ENCODE measurements at places on chromosomes 1 and 21.
A peak's percentile ranks its signal among the peaks of the same experiment; 100 is the strongest.

GRCh38 chr1:20666804-20667203 is 5.6 kb upstream of the DDOST start:
- DNase-seq, result no peak

- no peak for DNase-seq
Observed at GRCh38 chr1:246597340-246597739, 31.1 kb downstream of the CNST start.

GRCh38 chr1:239361403-239361802 is 25.0 kb upstream of the CHRM3 start:
- DNase-seq, result peak; percentile 4

DNA sequence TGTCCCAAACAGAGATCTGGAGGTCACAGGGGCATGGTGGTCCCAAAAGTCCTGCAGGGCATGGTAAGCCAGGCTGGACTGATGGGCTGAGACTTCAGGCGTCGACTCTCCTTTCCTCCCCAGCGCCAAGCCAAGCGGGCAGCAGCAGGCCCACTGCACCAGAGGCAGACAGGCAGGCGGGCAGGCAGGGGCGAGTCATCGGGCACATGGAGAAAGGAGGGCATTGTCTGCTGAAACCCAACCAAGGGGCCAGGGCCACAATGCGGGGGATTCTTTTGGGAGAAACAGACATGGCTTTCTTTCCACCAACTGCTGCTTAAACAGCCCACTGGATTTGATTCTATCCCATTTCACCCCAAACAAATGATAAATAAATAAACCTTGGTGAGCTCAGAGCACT is 46.2 kb downstream of the TRABD2B start:
- peak; percentile 82 for DNase-seq

GRCh38 chr21:33973268-33973667 is 57.7 kb upstream of the ATP5PO start:
- no peak for DNase-seq

DNA sequence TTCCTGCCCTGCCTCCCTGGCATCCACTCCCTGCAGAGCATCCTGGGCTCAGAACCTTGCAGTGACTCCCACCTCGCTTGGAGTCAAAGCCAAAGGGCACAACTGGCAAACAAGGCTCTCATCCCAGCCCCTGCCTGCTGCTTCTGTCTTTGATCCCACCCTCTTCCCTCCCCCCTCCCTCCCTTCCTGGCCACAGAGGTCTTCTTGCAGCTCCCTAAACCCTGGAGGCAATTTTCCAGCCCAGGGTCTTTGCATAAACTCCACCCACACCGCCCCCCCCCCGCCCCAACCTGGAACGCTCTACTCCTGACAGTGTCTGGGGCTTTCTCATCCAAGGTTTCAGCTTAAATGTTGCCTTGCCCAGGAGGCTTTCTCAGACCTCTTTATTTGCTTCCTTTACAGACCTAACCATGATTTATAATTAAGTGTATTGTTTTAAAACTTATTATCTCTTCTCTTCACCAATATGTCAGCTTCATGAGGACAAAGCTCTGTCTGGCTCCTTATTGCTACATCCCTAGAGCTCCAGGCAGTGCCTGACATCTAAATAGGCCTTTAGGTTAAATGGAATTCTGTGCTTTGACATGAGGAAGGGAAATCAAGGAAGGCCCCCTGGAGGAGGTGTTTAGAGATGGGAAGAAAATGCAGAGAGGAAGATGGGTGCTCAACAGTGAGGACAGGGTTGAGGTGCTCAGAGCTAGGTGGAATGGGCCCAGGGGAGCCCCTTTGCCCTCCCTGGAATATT is 37.7 kb upstream of the PADI1 start:
- DNase-seq, result no peak

DNA sequence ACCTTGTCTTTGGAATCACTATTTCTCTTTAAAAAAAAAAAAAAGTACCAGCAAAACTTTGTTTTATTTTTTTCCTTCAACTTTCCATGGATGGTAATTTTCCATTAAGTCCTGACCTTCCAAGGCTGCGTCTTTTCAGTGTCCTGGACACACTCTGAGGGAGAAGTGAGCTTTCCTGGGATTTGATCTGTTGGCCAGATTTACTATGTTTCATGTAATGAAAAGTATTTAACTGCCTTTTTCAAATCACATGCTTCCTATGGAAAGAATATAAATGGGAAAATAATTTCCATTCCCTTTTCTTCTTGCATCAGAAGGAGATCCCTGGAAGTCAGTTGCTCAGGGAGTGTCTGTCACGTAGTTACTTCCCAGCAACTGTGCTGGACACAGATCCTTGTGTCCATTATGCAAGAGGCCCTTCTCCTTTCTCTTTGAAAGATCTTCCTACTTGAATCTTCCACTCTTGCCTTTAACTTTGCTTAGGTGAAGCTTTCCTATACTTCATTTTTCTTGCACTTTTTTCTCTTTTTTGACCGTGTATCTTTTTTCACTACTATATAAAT is 59.3 kb downstream of the CENPF start:
- DNase-seq, result no peak

DNA sequence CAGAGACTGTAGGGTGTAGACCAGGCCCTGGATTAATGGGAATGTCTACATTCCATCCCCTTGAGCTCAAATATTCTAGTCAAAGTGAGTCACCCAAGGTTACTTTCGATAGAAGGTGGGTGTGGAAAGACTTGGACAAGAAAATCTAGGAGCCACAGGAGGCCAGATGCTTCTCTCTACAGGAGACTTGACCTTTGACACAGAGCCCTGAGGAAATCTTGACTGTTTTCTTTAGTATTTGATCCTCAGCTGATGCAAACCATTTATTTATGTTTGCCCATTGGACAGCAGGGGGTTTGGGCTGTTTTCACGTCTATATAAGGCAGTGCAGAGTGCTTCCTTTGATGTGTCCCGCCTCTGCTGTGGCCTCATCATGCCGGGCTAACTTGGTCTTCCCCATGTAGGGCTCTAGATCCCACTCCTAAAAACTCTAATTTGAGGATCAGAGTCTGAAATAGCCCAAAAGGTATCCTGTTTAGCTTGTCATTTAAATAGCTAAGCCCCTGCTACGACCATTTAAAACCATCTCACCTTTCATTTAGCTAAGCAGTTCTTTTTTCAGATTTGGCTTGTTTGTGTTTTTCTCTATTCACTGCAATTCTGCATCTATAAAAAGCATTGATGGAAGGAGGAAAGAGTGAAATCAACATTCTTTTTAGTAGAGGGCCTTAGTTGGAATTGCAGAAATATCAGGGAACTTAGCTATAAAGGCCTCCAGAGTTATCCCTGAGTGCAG is 15.5 kb upstream of the MAP3K7CL start:
- DNase-seq, result peak; percentile 12

DNA sequence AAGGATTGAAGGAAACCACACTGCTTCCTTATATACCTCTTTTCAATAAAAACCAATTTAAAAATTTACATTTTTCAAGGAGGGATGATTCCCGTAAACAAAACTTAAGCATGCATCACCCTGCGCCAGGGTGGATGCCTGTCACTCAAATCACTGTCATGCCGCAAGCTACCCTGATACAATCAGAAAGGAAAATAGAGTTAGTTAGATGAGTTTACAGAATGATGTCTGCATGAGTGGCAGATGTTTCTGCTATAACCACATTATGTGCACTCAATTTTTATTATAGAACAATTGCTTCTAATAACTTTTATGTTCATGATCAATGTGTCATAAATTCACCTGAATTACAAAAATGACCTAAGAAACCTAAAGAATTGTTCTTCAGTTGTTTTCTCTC is 123.4 kb upstream of the ADGRL4 start:
- no peak for DNase-seq

GRCh38 chr1:77514921-77515776 is 167.3 kb downstream of the ZZZ3 start:
- DNase-seq, result peak; percentile 81

- no peak for DNase-seq
Observed at GRCh38 chr1:236024641-236025040, 40.2 kb downstream of the NID1 start.

DNA sequence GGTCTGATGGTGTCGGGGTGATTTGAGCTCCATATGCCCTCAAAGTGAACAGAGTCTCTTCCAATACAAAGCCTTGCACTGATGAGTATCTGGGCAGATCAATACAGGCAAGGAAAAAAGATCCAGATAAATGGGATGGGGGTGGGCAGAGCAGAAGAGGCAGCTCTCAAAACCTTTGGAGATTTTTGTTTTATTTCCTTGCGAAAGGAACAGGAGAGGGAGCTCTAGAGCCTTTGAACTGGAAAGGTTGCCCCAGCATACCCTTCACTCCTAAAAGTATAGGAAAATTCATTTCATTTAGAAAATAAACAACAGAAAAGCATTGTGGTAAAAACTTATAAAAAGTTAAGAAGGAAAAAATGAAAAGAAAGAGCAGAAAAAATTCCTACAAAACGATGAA is 31.4 kb upstream of the OLIG2 start:
- DNase-seq, result no peak

GRCh38 chr1:220955116-220955515 is 75.9 kb downstream of the HLX start:
- no peak for DNase-seq

GRCh38 chr21:41010101-41010435 is 157.9 kb upstream of the BACE2 start:
- DNase-seq, result no peak

DNA sequence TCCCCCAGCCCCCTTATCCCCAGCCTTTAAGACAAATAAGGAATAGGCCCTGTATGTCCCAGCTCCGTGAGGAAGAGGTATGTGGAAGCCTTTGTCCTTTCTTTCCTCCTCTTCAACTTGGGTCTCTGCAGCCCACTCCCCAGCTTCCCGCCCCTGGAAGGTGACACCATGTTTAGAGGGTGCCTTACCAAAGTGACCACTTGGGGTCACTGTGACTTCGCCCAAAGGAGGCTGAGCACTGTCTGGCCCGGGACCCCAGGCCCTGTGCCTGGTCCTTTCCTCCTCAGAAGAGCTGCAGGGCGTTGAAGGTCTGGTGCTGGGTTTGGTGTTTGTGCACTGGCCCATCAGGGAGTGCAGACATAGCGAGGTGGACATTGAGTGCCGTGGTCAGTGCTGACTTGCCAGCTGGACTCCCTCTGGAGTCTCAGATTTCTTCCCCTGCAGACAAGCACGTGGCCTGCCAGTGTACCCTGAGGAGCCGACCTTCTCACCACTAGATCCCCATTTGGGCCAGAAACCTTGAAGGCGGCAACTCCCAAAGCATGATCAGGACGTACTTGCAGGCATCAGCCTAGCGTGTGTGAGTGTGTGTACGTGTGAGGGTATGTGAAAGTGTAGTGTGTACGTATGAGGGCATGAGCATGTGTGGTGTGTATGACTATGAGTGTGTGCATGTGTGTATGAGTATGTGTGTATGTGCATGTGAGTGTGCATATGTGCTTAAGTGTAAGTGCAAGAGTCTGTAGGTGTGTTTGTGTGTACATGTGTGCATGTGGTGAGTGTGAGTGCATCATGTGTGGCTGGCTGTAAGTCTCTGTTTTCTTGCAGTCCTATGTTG is 181.4 kb upstream of the KIAA0040 start:
- DNase-seq, result no peak

DNA sequence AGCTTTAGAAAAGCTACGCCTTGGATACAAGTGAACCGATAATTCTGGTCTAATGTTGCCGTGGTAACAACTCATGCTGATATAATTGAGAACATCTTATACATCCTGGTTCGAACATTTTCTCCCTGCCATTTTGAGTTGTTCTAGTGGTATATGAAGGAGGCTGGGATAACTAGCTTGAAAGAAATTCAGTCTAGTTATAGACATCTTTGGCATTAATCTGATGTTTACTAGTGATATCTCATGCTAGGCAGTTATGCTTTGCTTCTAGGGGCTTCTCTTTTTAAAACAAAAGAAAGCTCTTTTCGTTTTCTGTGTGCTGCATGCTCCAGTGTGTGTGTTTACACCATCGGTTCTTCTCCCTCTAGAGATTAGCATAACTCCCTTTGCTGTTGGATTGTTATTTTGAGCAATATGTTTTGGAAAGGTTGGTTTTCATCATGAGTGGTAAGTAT is 20.5 kb downstream of the PRKACB start:
- DNase-seq, result peak; percentile 68

DNA sequence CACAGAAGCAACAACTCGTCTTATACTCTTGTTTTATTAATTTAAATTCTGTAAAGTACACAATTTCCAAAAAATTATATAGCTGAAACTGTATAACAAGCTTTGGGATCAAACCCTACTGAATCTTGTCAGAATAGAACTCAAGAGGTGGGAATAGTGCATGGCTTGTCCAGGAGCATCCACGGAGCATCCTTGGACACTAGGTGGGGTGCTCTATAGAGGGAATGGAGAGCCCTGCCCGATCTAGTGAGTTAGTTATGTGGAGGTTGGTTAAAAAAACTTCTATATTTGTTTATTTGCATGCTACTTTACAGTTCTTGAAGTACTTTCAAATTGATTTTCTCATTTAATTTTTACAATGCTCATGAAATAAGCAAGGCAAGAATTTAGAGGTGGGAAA is 28.3 kb downstream of the ROR1 start:
- no peak for DNase-seq

DNA sequence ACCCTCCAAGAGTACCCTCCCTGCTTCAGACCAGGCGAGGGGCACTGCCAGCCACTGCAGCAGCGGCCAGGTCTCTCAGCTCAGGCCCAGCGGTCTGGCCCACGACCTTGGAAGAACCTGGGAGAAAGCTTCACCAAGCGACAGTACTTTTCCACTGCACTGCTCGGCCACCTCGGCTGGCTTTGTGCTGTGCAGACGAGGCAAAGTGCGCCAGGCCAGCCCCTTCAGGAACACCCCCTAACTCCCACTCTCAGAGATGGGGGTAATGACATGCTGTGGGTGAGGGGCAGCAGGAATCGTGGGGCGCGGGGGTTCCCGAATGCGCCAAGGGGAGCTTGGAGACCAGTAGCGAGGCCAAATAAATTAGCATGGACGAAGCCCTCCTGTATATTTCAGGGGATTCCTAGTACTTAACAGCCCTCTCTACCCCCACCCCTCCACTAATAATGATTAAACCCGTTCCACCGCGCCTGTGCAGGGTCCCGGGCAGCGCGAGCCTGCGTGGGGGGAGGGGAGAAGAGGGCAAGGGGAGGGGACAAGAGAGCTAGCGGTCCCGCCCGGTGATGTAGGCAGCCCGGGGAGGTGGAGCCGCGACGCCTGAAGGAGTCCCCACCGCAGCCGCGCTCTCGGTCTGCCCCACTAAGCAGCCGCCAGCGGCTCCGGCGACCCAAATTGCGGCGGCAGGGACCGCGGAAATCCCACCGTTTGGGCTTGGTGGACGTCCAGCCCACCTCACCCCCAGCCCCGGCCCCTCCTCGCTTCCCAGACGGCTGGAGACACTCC is at the start of gene FAM43B:
Gene FAM43B, plus strand, starts transcription at position 629 of the 783 bp plus-strand sequence. CDS start 401 bp downstream, outside the sequence.
- DNase-seq, result peak; percentile 61

- no peak for DNase-seq
Observed at GRCh38 chr1:226121587-226122400, 59.3 kb downstream of the H3-3A start.

- no peak for DNase-seq
Observed at GRCh38 chr1:91830242-91831131, 55.5 kb downstream of the TGFBR3 start.

- no peak for DNase-seq
Observed at GRCh38 chr1:171953835-171954234, 112.5 kb downstream of the DNM3 start.

DNA sequence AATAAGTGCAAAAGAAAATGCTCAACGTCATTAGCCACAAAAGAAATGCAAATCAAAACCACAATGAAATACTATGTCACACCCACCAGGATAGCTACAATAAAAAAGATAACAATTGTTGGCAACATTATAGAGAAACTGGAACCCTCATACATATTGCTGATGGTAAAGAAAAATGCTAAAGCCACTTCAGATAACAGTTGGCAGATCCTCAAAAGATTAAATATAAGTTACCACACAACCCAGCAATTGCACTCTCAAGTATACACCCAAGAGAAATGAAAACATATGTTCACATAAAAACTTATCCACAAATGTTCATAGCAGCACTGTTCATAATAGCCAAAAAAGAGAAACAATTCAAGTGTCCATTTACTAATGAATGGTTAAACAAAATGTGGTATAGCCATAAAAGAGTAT is 20.7 kb downstream of the TRIM33 start:
- DNase-seq, result no peak
